ENCODE measurements at places on chromosomes 13 and 19.

GRCh38 chr19:55923556-55923955, 8.6 kb downstream of the NLRP13 start:
- no peak for DNase-seq

GRCh38 chr19:11339254-11340098, at the start of gene RAB3D:
TSS of gene RAB3D (minus strand) at chr19:11339657. CDS start at chr19:11337399, 2,258 bp downstream.
- DNase-seq: peak; percentile 85

DNA sequence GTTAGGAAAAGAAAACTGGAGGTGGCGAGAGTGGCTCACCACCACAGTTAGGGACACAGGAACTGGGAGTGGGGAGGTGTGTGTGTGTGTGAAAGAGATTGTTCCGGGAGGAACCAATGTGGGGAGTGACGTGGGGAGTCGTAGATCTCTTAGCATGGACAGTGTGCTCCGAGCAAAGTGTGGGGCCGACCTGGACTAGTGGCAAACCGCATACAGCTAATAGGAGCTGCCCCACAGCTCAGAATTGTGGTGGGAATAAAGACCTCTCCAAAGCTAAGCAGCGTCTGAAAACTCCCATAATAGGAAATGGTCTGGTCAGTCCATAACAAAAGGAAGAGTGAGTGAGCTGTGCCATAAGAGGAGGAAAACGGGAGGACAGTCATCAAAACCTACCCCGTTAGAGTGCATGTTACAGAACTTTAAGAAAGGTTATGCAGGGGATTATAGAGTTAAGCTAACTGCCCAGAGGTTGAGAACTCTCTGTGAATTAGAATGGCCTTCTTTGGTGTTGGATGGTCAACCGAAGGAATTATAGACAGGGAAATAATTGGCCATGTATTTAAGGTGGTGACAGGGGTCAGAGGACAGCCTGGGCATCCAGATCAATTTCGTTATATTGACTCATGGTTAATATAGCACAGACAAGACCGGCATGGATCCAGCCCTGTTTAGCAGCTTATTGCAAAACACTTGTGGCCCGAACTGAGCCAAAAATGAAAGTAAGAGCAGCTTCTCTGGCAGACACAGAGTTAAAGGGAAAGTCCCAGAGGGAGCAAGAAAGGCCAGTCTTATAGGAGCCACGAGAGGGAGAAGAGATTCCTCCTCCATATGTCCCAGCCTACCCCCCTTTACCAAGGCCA, 8.9 kb upstream of the SLC15A1 start:
- no peak for DNase-seq

DNA sequence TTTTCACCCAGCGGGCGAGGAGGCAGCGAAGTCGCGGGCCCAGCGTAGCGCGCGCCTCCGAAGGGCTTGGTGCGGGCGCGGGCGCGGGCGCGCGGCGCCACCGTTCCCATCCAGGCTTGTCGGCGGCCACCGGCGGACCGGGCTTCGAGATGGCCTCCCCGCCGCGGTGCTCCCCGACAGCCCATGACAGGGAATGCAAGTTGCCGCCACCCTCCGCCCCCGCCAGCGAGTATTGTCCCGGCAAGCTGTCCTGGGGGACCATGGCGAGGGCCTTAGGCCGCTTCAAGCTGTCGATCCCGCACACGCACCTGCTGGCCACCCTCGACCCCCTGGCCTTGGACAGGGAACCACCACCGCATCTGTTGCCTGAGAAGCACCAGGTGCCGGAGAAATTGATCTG, at the start of gene WDR88:
WDR88 (plus strand) TSS at position 94 of the 400 bp plus-strand sequence; CDS start at position 150, 56 bp downstream.
- no peak for DNase-seq

DNA sequence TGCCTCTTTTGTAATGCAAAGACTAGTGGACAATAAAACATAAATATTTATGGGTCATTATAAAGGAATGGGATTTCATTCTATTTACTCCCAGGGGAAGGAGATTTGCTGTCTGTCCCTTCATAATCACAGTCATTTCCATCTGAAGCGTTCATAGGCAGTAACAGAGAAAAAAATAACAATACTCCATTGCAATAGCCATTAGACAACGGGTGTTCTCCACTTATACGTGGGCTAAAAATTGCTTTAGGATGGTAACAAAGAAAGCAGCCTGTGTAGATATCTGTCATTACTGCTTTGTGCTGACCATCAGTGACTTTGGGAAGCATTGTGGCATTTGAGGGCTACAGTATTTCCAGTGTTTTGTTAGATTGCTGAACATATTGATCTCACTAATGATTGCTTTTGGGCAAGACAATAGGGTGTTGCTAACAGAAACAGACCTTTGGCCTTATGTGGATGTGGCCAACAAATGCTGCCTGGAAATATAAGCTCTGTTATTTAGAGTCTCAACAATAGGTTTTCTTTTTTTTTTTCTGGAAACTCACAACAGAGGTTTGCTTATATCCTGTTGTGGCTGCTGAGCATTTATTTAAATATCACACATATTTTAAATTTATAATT, 355.2 kb downstream of the MTUS2 start:
- DNase-seq: no peak

- no peak for DNase-seq
Observed at GRCh38 chr19:55253842-55254624, 4.8 kb downstream of the PPP6R1 start.

- DNase-seq: no peak
Observed at GRCh38 chr13:97321616-97322321, 99.6 kb downstream of the MBNL2 start.

DNA sequence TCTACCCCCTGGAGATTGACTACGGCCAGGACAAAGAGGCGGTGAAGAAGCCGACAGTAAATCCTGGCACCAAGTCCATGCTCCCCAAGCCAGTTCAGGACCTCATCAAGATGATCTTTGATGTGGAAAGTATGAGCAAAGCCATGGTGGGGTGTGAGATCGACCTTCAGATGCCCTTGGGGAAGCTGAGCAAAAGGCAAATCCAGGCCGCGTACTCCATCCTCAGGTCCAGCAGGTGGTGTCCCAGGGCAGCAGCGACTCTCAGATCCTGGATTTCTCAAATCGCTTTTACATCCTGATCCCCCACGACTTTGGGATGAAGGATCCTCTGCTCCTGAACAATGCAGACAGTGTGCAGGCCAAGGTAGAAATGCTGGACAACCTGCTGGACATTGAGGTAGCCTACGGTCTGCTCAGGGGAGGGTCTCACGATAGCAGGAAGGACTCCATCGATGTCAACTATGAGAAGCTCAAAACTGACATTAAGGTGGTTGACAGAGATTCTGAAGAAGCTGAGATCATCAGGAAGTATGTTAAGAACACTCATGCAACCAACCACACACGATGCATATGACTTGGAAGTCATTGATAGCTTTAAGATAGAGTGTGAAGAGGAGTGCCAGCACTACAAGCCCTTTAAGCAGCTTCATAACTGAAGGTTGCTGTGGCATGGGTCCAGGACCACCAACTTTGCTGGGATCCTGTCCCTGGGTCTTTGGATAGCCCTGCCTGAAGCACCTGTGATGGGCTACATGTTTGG, 24.0 kb upstream of the ANKRD10 start:
- DNase-seq: no peak

DNA sequence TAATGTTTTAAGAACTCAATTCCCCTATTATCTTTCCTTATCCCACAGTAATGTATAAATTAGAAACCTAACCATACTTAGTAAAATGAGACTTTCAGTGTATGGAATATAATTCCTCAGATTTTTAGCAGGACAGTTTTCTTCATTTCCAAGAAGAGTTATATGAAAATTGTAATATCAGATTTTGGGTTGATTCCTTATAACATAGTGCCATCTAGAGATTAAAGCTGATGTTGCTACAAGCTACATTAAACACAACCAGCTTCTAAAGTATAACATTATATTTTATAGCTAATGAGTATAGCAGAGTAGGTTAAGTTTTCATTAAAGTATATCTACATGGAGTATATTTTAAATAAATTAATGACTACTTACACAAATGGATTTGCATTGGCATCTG, 99.7 kb upstream of the MIR17HG start:
- peak; percentile 18 for DNase-seq

- DNase-seq: no peak
Observed at GRCh38 chr19:6381030-6381750, 5.5 kb upstream of the PSPN start.

DNA sequence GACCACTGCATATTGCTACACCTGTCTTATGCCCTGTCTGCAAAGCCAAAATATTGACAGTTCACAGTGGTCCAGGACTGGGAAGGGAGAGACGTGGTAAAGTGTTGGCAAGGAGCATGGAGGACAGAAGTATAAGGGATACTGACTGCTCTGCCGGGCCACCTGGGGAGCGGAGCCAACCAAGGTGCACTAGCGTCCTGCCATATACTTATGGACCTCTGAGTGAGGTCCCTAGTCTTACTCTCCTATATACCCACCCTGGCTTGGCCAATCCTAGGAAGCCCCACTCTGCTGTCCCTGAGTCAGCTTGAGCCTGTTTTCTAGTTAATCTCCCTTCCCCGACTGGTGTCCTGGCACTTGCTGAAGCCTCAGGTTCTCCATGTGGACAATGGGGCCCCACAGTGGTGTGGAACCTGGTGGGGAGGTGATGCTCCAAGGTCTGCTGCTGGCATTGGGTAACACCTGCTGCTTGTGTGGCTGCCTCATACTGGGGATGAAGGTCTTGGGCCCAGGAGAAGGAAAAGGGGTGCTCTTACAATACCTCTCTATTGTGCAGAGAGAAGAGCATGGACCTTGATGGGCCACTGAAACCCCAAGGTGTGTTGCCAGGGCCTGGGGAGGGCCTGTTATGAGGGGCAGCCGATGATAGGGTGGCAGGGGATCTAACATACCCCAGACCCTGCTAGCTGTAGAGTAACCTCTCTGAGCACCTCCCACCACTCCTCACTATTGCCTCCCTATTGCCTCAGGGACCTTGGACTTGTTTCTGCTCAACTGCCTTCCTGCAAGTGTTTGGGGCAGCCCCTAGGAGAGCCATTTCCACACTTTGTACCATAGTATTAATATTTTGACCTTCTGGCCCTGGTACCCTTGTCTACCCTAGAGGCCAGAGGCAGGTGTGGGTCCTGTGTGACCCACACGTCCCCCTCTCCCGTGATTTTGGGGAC, 6.7 kb upstream of the TRIM28 start:
- DNase-seq: no peak

GRCh38 chr19:56896095-56896494, 55.6 kb upstream of the PEG3 start:
- no peak for DNase-seq

GRCh38 chr19:4589579-4590410, 30.3 kb upstream of the SEMA6B start:
- no peak for DNase-seq

GRCh38 chr19:56884441-56884840, 43.9 kb upstream of the PEG3 start:
- no peak for DNase-seq

DNA sequence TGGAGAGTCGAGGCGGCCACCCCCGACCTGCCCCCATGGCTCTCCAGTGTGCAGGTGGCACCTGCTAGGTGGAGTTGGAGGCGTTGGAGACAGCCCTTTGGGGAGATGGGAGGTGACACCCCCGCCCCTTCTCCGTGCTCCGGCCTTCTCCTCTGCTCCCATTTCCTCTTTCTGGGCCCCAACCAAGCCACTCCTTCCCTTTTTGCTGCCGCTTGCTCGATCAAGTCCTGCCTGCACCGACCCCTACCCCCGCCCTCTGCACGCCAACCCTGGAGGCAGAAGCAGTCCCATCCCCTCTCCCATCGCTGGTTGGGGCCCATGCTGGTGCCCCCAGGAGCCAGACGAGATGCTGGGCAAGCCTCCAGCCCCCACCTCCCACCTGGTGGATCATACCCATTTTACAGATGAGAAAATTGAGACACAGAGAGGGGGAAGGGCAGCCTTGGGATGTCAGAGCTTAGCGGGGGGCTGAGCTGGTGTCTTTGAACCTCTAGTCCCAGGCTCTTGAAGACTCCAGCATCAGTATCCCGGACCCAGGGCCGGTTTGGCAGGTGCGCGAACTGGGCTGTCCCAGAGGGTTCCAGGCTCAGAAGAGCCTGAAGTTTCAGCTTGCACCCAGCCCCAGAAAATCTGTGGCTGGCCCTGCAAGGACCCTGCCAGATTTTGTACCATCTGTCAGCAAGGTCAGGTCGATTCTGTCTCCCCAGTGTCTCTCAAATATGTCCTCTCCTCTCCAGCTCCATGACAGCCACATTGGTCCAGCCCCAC, 10.3 kb downstream of the GNA15 start:
- DNase-seq: no peak

GRCh38 chr13:106291006-106291405, 244.5 kb downstream of the EFNB2 start:
- DNase-seq: no peak

DNA sequence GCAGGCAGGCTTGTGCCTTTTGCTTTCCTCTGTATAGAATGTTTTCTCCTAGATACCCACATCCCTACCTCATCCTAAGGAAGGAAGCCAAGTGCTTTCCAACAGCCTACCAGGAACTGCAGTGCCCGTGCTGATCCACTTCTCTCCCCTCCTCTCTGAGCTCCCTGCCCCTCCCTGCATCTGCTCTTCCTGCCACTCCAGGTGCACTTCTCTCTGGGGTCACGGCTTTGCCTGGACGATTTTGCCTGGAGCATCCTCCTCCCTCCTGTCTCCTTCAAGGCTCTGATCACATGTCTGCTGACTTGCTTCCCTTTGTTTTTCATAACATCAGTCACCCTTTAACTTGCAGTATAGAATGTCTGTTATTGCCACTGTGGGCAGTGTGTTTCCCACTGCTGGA, 34.7 kb upstream of the IRS2 start:
- no peak for DNase-seq

DNA sequence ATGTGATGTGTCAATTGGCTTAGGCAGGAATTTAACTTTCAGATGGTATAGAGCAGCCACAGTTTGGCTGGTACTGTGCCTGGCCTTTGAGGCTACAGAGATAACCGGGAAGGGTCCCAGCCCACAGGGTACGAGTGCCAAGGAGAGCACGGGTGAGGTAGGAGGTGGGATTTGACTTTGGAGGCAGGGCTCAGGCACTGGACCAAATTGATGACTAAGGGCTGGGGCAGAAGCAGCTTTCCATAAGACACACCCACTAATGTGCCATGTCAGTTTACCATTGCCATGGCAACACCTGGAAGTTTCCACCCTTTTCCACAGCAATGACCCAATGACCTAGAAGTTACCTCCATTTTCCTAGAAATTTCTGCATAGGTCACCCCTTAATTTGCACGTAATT, 466.2 kb downstream of the TSHZ3 start:
- DNase-seq: no peak

- no peak for DNase-seq
Observed at GRCh38 chr13:48630291-48630690, 23.4 kb upstream of the CYSLTR2 start.

- no peak for DNase-seq
Observed at GRCh38 chr19:42140125-42140754, 8.0 kb upstream of the POU2F2 start.

DNA sequence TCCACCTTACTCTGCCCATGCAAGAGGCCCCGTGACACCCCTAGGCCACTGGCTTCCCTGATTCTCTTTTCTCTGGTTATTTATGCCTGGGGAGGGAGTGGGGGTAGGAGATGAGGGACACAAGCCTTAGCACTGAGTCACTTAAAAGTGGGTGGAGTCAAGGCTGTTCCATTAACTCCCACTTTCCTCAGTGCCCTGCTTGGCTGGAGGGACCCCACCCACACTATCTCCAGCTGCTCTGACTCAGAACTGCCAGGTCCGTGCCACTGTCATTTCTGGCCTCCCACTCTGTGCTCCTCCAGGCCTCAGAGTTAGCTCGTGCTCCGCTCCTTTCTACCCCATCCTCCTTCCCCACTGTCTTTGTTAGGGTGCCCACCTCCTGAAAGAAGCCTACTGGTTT, 113.4 kb upstream of the UQCRFS1 start:
- no peak for DNase-seq
